ENCODE measurements at places on chromosomes 7 and 10.
A peak's percentile ranks its signal among the peaks of the same experiment; 100 is the strongest.

DNA sequence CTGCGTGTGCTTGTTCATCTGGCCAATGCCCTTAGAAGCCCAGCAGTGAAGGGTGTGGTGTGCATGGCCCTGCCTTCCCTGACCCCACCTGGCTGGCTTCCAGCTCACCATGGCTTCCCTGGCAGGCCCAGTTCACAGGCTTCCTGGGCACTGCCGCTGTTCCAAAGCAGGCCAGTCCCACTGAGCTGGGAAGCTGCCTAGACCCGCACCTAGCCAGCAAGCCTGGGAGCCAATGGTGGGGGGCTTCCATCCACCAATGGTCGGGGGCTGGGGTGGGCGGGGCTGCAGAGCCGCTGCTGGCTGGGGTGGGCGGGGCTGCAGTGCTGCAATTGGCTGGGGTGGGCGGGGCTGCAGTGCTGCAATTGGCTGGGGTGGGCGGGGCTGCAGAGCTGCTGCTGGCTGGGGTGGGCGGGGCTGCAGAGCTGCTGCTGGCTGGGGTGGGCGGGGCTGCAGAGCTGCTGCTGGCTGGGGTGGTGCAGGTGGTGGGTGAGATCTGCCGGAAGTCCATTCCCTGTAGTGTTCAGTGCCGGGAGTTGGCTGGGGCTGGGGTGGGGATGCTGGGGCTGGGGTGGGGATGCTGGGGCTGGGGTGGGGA, 12.4 kb downstream of the CALY start:
- peak; percentile 47 for DNase-seq

- DNase-seq = no peak
Observed at GRCh38 chr10:103147645-103148044, 45.4 kb downstream of the NT5C2 start.

DNA sequence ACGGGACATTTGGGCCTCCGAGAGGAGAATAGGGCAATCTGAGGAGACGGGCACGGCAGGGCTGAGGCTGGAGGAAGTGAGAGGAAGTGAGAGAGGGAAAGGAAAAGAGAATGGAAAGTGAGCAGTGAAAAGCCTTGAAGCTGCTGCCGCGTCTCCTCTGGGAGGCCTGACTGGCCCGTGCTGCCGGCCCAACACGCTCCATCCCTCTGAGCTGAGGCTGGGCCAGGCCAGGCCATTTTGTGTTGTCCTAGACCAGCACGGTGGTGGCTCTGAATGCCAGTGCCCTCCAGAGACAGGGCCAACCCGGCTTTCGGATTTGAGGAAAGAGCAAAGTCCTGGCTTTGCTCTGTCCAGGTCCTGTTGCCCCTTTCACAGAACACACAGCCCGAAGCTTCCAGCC, 361.1 kb upstream of the SHH start:
- no peak for DNase-seq

DNA sequence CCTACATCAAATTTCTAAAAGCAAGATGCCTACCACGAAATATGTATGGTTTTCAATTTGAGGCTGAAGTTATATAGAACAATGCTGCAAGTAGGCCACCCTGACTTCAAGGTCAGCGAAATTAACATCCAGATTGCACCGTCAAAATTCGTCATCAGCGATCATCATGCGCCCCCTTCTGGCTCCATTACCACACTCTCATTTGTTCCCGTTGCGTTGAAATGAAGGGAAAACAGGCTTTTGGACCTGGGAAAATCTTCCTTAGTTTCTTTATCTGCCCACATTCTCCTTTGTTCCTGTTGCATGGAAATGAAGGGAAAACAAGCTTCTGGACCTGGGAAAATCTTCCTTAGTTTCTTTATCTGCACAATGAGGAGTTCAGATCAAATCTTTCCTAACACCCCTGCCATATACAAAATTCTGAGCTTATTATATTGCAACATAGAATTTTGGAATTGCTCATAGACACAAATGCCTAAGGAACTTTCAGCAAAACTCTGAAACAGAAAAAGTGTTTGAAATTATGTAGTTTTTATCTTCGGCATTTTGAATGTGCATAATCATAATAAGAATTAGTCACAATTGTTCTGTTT, 98.2 kb upstream of the PRKCQ start:
- peak; percentile 7 for DNase-seq

DNA sequence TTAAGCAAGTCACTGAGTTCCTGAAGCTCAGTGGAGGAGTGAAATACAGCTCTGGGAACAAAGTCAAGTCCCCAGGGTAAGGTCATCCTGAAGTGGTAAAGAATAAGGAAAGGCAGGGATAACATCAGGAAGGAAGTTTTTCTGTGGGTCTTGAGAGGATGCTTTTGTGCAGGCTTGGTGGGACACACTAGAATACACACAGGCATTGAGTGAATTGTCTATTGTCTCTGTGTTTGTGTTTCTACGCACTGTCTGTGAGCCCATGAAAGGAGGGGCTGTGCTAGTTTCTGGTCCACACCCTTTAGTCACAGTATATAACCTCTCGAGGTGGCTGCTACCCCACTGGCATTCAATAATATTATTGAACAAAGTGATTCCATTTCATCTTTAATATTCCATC, 95.8 kb upstream of the ABCB5 start:
- DNase-seq = no peak

GRCh38 chr7:129053938-129054437, 923 bp downstream of the TNPO3 start:
- no peak for DNase-seq
